ENCODE measurements at places on chromosomes 6 and 20.

GRCh38 chr6:164962805-164963204 is 346.6 kb downstream of the C6orf118 start:
- DNase-seq: no peak

- DNase-seq: no peak
These were observed 57.0 kb upstream of the AIG1 start for GRCh38 chr6:143003676-143004075.

GRCh38 chr6:166152660-166153059 is 15.0 kb downstream of the TBXT start:
- DNase-seq: no peak

- DNase-seq: no peak
These were observed 258.0 kb downstream of the PHACTR1 start for GRCh38 chr6:12974551-12974950.

DNA sequence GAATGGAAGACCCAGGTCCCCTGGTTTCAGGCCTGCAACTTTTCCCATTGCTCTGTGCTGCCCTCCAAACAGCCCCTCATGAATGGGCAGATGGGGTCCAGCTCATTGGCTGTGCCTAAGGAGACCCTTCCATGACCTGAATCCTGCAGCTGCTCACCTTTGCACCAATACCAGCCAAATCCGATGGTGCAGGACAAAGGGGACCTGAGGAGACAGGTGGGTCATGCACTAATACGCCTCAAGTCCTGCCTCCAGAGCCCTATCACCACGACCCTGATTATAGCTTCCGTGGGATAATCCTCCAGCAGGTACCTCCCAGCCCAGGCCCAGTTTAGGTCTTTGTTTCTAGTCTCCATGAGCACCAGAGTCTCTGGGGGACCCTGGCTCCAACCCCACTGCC is 16.8 kb downstream of the TREM1 start:
- no peak for DNase-seq

- DNase-seq: no peak
These were observed 12.9 kb downstream of the BANF2 start for GRCh38 chr20:17712708-17713107.

- DNase-seq: no peak
These were observed 14.1 kb upstream of the HCK start for GRCh38 chr20:32037929-32038328.

DNA sequence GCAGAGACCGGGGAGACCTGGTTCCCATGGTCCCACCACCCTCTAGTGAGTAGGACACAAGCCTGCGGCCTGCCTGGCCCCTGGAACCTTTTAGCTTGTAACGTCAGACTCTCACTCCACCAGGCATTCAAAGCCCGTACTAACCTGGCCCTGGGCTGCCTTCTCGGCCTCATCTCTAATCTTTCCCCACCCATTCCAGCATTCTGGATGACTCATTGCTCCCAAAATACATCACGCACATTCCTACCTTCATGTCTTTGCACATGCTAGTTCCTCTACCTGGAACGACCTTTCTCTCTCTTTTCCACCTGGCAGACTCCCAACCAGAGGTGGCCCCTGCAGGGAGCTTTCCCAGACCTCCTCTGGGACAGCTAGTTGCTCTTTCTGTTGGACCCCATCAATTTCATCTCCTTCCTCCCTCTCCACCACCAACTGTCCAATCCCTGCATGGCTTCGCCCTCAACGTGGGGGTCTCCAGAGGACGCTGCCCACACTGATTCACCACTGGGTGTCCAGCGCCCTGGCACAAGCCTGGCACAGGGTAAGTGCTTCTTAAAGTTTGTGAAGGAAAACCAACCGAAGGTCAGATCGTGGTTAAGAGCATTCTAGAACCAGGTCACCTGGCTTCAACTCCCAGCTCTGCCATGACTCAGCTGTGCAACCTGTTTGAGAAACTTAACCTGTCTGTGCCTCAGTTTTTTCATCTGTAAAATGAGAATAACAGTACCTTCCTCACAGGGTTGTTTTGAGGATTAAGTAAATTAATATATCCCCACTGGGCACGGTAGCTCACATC is 35.2 kb downstream of the JPH2 start:
- DNase-seq: no peak

DNA sequence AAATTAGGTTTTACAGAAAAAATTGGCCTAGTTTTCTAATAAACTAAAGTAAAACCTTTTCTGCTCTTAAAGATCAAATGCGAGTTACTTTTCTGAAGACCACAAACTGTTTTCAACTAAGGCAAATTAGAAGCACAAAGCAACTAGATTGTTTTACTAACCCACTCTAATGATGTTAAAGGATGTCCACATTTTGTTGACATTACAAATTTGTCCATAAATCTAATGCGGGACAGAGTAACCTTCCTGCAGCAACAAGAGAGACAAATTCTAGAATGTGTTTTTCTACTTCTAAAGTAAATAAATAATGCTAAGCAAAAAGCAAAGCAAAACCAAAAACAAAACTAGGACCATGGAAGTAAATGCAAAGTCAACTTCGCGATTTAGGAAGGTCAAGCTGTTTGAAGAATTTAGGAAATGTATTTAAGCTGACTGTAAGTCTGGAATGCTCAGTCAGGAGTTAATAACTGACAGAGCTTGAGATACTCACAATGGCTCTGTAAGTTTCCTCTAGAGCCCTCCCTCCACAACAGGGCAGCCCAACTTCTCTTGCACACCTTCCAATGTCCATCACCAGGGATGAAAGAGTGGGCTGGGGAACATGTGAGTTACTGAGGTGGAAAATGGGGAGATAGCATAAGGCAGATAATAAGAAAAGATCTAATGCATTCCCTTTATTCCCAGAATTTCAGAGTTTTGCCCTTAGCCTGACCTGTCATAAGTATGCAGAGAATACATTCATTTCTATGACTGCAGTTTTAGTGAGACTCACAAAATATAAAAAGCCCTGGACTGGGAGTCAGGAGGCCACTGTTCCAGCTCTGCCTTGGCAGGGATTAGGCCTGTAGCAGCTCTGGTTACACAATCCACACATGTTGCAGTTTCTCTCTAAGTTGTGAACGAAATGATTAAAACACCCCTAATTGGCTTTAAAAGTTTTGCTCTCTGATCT is 158.8 kb downstream of the FOXA2 start:
- DNase-seq: no peak

DNA sequence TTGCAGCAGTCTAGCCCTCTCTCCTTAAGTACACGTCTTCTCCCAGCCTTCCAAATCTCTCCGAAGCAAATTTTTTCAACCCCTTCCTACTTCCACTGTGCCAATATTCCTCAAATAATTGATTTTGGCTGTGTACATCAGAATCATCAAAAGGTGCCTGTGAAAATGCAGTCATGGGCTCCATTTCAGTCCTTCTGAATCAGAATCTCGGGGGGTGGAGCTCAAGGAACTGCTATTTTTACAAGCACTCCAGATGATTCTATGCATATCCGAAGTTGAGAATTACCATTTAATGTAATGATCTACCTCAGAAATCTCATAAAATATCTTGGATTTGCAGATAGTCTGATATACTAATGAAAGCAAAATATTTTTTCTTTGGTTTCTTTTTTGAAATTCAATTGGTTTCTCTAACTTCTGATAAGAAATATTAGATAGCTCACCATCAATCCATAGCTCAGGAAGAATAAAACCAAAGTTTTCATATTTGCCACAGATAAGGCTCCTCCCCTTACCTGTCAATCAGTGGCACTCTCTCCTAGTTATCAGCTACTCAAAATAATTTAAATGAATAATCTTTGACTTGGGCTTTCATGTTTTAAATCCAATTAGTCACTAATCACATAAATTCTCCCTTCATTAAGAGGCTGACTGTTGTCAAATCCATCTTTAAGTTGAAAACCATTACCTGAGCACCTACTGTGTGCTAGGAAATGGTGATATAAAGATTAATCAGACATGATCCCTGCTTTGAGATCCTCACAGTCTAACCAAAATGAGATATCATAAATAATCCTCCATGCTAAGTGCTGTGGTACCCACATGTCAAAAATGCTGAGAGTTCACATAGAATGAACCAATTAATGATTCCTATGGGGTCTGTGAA is 36.4 kb upstream of the STXBP5 start:
- no peak for DNase-seq

DNA sequence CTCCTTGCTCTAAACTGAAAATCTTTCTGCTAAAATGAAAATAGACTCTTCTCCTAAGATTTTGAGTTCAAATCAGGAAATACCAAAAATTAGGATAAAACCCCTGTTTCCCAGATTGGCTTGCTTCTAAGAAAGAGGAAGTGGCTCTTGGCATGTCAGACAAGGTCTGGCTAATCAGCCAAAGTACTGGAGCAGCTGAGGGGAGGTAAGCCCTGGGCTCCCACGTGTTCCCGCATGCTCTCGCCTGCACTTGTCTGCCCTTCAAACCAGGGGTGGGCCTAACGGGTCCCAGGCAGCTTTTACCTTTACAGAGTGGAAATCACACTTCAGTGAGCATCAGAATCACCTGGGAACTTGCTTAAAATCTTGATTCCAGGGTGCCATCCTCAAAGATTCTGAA is 43.2 kb upstream of the GABRR1 start:
- no peak for DNase-seq

GRCh38 chr20:37590938-37591490 is 63.3 kb upstream of the BLCAP start:
- DNase-seq: no peak

DNA sequence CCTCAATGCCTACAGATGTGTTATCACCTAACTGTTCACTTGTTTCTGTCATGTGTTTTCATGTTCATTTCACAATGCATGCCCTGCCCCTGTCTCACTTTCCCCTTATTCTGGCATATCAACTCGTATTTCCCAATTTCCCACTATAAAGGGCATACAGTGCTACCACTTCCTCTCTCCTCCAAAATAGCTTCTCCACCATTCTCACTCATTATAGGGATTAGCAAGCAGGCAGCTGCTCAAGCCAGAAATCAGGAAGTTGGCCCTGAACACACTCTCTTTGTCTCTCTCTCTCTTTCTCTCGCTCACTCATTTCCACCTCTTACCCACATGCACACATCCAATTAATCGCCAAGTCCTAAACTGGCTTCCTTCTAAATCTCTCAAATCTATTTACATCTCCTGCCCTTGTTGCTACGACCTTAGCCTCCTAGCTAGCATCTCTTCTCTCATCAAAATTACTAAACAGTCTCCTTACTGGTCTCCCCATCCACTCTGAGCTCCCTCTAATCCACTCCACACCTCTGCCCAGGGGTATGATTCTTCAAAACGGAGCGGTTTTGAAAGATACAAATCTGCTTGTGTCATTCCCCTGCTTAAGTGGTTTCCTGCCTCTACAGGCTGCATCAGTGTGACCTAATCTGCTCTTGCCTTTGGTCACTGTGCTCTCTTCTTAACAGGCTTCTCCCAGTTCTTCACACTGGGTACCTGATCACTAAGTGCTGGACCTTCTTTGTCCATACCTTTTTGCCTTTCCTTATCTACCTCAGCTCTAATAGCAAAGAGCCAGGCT is 196.2 kb downstream of the BTBD9 start:
- DNase-seq: no peak

DNA sequence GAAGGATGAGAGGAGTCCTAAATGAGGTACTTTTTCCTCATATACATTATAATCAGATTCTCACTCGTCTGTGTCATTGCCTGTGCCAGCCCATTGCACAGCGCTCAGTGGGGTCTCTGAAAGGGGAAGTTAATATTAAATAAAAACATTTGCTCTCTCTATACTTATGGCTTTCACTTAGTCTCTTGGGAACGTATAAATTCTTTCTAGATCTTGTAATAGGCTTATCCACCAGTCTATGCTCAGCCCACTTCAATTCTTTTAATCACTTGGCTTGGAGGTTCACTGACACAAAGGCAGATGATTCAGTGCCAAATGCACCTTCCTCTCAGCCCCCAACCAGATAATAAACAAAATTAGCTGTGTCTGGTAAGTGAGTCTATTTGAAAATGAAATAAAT is 164.3 kb upstream of the OGFRL1 start:
- DNase-seq: no peak

DNA sequence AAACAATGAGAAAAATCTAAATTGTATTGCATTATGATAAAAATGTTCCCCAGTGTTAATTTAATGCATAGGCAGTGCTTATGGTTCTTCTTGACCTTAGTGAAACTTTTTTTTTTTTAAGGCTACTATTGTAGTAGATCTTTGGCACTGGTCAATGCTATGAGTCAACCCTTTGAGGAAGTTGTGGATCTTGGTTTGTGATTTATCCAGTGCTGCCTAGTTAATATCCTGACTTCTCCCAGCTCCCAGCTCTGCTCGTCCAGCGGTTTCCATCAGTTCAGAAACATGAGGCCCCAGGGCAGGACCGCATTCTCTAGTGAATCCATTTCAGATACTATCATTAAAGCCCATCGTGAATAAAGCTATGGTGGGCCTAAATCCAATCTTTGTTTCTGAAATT is 364.5 kb upstream of the JARID2 start:
- no peak for DNase-seq

GRCh38 chr6:31677955-31678354 is 2.9 kb downstream of the LY6G5C start:
- DNase-seq: no peak

- no peak for DNase-seq
These were observed 1.6 kb downstream of the SRPK1 start for GRCh38 chr6:35919085-35919826.

DNA sequence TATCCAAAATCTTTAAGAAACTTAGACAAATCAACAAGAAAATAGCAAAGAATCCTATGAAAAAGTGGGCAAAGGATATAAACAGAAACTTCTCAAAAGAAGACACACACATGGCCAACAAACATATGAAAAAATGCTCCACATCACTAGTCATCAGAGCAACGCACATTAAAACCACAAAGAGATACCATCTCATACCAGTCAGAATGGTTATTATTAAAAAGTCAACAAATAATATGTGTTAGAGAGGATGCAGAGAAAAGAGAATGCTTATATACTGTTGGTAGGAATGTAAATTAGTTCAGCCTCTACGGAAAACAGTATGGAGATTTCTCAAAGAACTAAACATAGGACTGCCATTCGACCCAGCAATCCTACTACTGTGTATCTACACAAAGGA is 212.0 kb upstream of the DTNBP1 start:
- no peak for DNase-seq
